SJSA1 (cell line): ENCODE measurements at places on chromosomes 7 and 10.

DNA sequence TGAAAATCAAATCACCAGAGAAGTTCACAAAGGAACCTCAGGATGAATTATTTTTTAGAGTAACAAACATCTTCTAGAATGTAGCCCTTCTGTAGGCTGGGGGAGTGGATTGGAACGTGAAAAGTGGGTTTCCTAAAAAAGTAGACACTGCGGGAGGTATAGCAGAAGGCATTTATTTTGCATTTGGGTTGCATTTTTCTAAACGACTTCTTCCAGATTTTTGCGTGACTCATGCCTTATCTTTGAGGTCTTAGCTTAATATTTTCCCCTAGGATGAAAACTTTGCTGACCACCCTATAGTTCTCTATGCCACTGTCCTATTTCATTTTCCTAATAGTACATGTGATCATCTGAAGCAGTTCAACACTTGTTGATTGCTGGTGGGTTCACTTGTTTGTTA lies 112.7 kb upstream of the JCAD start:
- DNase-seq: no peak

GRCh38 chr7:68288144-68288593 lies 1291.5 kb downstream of the TYW1 start:
- DNase-seq: no peak

DNA sequence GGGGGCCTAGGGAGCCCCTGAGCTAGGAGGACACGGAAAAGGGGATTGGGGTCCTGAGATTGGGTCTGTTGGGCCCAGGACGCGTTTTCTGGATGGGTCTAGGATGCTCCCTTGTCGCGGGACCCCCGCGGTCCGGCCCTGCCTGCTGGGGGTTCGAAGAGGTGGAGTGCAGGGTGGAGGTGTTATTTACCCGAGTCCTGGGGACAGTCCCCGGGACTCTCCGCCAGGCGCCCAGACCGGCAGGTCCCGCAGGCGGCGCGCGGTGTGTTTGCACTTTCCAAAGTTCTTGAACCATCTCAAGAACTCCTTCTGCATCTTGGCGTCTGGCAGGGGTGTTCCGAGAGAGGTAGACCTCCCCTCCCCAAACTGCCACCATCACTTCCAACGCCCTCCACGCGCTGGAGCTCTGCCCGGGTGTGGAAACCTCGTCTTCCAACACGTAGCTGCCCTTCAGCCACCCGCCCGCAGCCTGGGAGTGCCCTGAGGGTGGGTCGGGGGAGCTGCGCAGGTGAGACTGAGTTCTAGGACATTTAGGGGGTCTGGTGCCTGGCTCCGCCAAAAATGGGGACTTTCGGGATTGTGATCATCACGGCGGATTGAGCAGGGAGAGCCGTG lies 569 bp downstream of the CAV1 start:
- DNase-seq: no peak

GRCh38 chr10:126905776-126906703 lies 812 bp downstream of the DOCK1 start:
- DNase-seq: peak; percentile 70

DNA sequence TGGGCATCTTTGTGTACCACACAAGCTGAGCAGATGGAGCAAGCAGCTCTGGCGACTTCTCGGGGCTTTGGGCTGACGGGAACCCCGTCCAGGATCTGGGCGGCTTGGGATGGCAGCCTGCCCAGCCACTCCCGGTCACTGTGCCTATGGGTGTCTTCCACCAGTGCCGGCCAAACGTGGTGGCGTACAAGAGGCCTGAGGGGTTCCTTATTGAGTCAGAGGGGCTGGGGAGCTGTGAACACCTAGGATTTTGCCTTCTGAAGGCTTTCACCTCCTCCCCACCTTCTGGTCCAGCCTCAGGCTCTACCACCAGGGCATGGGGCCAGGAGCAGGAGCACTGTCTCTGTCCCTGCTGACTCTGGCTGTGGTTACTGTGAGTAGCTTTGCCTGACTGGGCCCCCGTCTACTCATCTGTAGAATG lies 71.8 kb upstream of the PPIF start:
- DNase-seq: no peak

DNA sequence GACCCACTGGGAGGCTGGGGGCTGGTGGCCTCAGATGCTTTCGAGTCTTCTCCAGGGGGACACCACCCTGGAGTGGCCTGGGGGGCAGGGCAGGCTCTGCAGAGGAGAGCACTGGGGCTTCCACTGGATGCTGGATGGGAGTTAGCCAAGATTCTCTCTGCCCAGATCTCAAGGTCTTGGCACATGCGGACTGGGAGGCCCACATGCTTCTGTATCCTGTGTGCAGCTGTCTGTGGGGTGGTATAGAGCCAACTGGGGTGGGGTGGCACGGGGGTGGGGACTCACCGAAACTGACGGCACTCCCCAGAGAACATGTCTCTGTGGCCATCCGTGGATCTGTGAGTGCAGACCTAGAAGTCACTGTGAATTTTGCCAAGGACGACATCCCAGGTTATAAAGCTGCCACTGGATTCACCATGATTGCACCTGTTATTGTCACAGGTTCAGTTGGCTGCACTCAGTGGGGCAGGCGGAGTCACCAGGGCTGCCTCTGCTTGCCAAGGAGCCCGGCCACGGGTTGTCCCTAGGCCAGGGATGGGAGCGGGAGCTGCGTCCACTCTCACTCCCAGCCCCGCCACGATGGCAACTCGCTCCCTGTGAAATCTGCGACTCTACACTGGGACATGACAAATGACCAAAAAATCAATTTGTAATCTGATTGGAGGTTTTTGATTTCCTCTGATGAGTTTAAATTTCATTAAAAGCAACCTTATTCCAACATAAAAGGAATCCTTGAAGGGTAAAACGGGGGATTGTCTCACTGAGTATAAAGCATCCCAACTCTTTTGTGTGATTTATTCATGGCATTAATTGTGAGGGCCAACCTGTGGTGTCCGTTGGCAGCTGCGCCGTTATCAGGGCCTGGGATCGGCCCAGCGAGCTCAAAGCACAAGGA lies 131.3 kb downstream of the EBF3 start:
- DNase-seq: no peak

GRCh38 chr10:62243647-62243997 lies 25.0 kb downstream of the RTKN2 start:
- no peak for DNase-seq

DNA sequence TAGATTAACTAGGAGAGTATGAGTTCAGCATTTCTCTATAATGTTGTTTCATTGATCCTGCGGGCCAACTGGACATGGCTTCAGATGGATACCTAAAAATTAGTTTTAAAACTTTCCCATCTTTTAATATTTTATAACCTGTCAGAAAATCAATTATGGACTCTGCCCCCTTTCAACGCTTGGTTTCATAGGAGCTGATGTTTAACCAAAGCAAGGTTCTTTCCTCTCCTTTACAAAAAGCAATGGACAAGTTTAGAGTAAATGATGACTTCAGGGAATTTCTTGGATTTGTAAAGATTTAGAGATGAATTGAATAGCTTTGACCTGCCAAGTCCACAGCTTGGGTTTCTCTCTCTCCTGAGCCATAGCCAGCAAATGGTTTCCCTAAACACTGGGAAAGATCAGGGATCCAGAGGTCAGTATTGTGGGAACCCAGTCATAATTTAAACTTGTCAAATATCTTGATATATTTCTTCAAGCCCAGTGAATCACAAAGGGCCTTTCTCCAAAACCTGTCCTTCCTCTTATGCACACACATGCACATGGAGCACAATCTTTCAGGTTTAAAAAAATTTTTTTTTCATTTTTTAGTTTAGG lies 177.1 kb downstream of the EVX1 start:
- no peak for DNase-seq

DNA sequence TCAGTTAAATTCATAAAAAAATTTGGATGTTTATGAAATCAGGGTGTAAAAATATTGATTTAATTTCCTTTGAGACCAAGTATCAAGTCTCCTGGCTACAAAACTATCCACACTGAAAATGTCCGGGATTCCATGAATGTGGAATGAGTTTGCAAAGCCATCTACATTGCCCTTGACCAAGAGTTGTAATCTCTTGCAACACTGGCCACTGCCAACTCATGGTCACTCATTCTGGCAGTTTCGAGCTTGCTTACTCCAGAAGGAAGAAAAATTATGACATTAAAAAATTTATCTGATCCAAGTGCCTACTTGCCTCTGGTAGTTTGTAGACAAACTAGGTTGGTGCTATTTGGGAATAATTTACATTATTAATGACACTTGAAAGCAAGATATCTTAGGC lies 84.2 kb downstream of the NPY start:
- DNase-seq: no peak

DNA sequence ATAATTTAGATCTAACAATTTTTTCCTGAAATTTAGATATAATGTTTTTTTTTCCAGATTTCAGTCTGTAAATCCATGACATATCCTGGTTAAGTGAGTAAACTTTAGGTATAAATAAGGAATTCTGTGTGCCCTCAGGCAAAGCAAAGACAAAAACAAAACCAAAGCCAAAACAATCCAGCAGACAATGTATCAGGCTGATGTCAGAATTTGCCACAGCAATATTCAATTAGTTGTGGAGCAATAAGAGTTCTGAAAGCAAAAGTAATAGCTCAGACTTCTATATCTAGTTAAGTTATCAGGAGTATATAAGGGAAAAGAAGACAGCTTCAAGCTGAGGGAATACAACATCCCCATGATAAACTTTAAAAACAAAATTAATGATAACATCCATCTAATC lies 82.0 kb downstream of the MKX start:
- no peak for DNase-seq

DNA sequence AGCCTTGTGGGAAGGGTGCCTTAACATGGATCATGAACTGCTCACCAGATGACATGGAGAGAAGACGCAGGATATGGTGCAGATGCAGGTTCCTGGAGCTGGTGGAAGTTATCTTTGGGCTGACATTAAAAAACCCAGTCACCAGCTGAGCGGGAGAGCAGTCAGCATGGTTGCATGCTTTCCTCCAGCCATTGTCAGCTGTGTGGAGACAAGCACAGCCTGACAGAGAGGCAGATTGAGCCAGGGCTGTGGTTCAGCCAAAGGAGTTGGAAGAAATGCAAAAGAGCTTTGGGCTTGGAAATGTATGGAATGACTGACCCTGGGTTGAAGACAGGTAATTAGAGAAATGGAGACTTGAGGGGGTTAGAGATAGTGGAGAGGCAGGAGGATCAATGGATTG lies 79.7 kb downstream of the CPVL start:
- DNase-seq: no peak

- no peak for DNase-seq
These were observed 847 bp downstream of the BTAF1 start for GRCh38 chr10:91924212-91925021.

- peak; percentile 70 for DNase-seq
These were observed 43.9 kb upstream of the GRB10 start for GRCh38 chr7:50826371-50827172.
